ENCODE measurements at places on chromosomes 3 and 15.

DNA sequence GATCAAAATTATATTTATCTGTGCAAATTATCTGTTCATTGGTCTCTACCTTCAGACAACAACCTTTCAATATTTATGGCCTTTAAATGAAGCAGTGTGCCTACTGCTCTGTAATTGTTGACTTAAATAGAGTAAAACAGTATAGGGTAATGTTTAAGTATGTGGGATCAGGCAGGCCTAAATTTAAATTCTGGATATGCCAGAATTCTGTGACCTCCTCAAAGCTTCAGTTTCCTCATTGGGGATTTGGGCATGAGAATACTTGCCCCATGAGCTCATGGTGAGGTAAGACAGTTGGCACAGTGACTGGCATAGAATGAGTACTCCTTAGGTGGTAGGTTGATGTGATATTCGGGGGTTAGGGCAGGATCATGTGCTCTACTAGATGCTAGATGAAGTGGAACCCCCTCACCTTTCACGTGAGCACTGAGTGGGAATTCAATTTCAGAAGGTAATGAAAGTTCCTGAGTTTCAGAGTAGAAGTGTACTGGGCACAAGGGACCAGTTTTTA lies 14.9 kb downstream of the ARL8B start:
- DNase-seq = no peak

DNA sequence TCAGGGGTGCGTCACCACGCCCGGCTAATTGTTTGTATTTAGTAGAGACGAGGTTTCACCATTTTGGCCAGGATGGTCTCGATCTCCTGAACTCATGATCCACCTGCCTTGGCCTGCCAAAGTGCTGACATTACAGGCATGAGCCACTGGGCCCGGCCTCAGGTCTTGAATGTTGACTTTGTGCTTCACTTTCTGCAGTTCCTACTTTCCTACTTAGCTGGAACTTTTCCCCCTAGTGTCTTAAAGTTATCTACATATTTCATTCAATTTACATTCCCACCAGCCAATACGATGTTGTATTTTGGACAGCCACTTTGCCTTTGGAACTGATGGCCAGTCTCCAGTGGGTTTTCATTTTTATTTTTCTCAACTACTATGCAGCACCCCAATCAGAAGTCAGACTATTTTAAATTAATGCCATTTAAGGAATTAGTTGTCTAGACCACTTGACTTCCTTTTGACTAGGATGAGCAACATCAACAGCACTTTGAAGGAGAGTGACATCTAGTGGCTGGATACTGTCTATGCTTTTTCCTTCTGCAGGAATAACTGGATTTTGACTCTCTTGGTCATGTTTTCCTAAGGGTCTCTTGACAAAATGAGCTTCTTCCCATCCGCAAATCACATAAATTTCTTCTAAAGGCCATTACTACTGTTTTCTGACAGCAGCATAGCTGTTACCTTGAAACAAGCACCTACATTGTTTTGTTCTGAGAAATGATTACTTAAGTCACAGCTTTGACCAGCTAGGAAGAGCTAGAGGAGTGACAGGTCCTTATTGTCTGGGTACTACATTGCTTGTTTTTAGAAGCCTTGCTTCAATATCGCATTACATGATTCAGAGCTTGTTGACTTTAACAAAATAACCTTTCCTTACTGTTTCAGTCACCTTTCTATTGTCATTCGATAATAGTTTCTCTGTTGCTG lies 140.2 kb downstream of the ITPR1 start:
- no peak for DNase-seq

DNA sequence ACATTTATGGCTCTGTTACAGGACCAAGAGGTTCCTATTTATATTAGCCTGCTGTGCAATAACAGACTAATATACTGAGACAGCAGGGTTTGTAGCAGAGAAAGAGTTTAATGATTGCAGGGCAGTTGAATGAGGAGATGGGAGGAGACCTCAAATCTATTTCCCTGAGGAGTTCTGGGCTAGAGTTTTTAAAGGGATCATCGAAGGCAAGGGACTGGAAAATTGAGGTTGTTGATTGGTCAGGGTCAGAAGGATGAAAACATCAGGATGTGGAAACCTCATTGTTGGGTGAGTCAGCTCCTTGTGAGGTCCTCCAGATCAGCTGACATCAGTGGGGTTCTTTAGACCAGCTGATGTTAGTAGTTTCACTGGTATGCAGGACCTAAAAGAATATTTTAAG lies 60.6 kb upstream of the GOLGA8B start:
- no peak for DNase-seq

GRCh38 chr15:67504796-67505195 lies 16.1 kb upstream of the C15orf61 start:
- DNase-seq = no peak

- DNase-seq = no peak
Observed at GRCh38 chr3:190701096-190701532, 161.4 kb downstream of the GMNC start.

DNA sequence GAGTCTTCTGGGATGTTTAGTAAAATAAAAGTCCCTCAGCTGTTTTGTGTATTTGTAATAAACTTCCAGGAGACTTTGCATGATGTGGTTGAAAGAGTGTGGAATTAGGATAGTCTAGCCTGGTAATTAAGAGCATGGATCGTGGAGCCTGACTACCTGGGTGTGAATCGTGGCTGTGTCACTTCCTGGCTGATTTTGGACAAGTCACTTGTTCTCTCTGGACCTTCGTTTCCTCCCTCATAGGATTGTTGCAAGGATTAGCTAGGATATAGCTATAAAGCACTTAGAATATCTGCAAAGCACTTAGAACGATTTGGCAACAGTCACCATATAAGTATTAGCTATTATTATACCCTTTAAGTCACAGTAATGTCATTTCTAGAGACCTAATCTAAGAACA lies 40.2 kb downstream of the SLMAP start:
- no peak for DNase-seq

DNA sequence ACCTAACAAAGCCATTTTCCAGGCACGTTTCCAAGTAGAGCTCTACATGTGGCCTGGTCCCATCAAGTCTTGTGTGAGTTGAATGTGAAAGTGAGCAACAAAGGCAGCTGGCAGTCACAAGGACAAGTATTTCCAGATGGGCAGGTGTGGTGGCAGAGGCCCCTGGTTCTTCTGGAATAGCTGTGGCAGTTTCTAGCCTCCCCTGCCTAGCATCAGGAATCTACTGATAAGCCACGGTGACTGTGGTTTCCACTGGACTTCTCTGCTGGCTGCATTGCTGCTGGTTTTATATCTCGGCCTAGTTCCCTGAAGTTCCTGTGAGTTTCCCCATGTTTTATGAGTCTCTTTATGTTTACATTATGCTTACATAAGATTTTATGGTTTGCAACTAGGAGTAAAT lies 117.7 kb downstream of the GOLIM4 start:
- DNase-seq = no peak

- DNase-seq = no peak
Observed at GRCh38 chr15:45091576-45091975, 22.4 kb downstream of the DUOX2 start.

- no peak for DNase-seq
Observed at GRCh38 chr3:14403619-14404155, 1.3 kb downstream of the SLC6A6 start.

- no peak for DNase-seq
Observed at GRCh38 chr3:23620638-23621015, 185.1 kb upstream of the UBE2E1 start.

- DNase-seq = no peak
Observed at GRCh38 chr3:122146466-122146865, 37.0 kb upstream of the CASR start.

- no peak for DNase-seq
Observed at GRCh38 chr3:181210275-181210674, 220.7 kb upstream of the DNAJC19 start.

DNA sequence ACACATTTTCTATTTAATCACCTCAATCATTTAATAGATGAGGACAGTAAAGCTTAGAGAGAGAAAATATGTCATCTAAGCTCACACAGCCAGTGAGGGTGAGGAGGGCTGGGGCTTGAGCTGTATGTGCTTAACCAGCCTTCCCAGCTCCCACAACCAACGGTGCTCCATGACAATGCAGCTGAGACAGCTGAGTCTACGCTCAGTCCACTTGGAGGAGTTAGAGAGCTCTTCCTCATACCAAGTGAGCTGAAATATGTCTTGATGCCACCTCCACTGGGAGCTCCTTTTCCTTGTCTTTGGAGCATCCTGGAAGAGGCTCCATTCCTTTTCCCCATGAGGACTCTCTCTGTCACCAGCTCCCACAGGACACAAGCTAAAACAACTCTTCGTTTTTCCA lies 9.3 kb downstream of the HOMER2 start:
- no peak for DNase-seq

DNA sequence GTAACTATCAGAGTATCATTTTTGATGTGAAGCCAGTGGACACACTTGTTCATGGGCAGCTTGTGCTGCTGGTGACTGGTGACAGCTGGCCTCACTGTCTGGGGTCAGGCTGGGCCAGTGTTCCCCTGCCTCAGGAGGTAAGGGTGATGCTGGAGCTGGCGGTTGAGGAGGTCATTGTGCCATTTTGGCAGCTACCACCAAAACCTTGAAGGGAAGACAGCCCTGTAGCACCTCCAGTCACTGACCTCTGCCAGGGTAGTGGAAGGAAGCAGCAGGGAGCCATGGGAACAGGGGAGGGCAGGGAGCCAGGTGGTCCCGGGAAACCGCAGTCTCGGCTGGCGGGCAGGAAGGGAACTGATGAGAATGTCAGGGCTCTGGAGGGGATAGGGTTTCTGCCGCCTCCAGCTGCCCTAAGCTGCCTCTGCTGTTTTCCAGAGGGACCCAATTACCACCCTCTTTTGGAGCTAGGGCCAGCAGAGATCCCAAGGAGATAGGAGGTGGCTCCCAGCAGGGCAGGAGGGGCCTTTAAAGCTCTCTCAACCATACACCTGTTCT lies 24.8 kb downstream of the FOXL2NB start:
- no peak for DNase-seq

DNA sequence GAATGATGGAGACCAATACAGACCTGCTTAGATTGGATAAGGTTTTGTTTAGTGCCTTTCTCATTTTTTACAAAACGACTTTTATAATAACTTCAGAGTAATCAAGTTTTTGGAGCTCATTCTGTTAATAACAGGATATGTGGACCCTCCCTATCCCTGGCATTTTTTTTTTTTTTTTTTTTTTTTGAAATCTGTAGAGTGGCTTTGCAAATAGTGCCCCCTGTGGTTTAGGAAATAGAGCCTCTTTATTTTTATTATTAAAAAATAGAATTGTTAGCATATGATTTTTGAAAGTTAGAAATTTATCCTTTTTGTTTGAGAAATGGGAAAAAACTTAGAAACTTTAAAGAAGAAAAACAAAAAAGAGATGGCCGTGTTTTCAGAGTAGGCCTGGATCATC lies 11.4 kb downstream of the SKIL start:
- DNase-seq = no peak

GRCh38 chr15:39409876-39410530 lies 170.9 kb upstream of the THBS1 start:
- DNase-seq = no peak

- DNase-seq = no peak
Observed at GRCh38 chr3:173584093-173584837, 186.7 kb downstream of the NLGN1 start.

DNA sequence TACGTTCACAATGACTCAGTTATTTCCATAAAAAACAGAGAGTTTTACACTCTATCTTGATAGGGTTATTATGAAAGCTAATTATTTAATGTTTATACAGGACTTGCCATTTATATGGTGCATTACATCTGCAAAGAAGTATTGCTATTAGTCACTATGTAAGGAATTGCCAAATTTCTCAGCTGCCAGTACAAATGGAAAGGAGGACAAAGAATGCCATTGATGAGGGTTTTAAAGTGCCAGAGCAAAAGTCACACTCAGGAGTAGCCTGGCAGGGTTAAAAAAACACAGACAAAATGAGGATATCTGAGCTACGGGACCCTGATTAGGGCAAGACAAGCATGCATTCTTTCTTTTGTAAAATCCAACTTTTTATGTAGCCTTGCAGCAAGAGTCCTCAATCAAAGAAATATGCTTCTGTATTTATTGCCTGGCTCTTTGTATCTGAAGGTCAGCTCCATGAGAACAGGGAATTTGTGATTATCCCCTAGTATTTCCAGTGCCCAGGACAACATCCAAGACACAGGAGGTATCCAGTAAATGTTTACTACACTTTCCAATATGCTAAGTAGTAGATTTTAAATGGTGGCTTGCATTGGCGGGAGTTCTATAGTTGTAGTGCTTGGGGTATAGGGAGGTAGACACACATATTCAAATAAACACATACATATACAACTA lies 1013.6 kb downstream of the ROBO1 start:
- DNase-seq = no peak

DNA sequence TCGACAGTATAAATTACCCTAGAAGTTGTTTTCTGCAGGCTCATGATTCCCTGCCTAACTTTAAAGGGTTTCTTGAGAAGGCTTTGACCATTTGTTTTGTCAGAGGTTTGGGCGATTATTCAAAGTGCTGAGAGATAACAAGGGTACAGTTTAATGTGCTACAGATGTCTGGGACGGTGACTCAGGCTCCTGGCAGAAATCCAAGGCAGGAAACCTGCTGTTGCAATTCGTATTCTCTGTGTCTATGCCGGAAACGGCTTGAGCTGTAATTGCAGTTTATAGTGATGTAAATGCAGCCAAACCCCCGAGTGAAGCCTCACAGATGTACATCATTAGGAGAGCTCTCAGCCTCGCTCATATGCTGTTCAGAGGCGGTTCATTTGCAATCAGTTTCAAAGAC lies 65.6 kb downstream of the SYNPR start:
- DNase-seq = no peak

DNA sequence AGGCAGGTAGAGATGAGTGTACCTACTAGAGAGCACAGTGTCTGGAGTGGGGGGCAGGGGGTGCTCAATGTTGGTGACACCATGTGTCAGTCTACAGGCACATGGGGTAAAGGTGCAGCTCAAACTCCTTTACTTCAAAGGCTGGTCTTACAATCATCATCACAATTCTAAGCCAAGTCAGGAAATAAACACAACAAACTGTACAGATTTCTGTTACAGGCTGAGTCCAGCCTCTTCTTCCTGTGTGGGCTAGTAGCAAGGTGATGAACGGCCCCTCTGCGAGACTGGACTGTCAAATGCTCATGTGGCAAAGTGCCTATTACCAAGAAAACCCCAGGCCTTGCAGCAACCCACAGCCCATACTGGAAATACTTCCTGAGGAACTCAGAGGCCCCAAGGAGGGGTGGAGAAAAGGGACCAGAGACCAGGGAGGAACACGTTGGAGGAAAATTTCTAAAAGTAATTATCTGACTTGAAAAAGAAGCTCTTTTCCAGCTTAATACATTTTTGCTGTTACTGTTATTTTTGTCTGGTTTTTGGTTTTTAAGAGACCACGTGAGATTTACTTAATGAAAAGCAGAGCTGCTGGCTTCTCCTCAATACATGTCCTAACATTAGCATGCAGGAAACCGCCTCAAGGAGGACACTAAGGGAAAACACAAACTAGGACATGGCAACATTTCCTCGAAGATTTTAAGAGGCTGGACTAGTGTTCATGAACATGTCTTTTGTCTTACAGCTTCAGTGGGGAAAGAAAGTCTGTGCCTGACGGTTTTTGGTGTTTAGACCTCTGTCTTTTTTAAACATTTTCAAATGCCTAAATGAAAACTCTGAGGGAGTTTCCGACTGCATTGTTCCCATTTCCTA lies 29.5 kb downstream of the TBC1D2B start:
- DNase-seq = no peak

Data from effector CD4-positive, alpha-beta T cell (primary cell).